ENCODE measurements at places on chromosomes 5 and 9.

- DNase-seq, result peak; percentile 2
Measured at GRCh38 chr9:104743376-104743985, 4.0 kb upstream of the NIPSNAP3A start.

DNA sequence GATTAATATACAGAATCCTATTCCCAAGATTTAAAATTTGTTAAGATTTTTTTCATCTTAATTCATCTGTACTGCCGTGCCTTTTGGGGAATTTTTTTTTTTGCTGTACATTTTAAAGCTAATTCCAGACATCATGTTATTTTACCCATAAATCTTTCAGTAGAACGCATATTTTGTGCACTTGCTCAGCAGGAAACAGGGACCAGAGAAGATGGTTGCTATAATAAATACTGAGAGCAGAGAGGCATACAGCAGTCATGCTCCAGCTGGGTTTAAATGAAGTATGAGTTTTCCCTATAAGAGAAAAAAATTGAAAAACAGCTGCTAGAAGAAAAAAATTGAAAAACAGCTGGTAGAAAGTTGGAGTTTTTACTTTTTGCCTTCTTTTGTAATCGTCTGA, 196.9 kb upstream of the PUM3 start:
- DNase-seq, result no peak

DNA sequence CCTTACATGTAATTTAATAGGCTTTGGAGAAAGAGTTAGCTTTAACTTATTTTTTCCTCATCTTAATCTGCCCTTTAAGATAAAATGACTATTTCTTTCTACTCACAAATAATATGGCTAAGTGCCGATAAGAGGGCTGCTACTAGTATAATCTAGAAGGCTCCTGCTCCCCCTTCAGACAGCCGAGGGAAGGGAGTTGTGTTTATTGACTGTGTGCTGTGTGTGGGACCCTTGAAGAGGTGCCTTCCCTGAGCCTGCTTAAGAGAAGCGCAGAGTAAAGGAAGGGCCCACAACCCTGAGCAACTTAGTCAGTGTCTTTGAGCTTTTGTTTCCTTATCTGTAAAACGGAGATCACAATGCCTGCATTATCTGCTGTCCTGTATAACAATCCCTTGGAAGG, 28.1 kb upstream of the CKMT2 start:
- DNase-seq, result no peak

GRCh38 chr5:168334695-168335094, 43.2 kb downstream of the WWC1 start:
- DNase-seq, result no peak

DNA sequence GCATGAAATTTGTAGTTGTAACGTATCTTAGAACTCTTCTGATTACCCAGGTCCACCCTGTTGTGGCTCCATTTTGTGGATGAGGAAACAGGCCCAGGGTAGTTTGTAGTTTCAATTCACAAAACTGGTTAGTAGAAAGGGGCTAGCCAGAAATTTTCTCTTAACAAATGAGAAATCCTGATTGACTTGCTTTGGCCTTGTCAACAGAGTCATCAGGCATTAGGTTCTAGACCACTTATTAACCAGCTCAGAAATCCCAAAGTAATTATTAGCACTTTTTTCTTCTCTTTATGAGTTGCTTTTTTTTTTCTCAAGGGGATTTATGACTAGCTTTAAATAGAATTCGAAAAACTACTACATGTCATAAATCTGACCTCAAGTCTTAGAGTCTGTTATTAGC, 160.2 kb downstream of the SH3GL2 start:
- no peak for DNase-seq

GRCh38 chr5:72013766-72014624, 93.3 kb upstream of the MAP1B start:
- DNase-seq, result no peak

GRCh38 chr9:17750269-17750668, 171.4 kb downstream of the SH3GL2 start:
- no peak for DNase-seq

DNA sequence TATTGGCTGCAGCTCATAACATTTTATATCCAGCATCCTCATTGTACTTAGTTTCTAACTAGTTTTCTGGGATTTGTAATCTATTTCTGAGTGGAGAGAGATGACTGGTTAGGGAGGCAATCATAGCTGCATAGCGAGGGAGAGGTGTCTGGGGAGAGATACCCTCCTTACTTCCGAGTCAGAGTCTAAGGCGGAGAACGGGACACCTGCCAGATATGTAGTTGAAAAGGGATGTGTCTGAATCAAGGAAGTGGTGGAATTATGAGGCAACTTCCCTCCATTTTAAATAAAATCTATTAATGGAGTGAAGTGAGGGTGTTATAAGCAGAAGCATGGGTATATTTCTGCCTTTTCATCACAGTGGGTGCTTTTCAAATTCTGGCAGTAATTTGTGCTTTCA, 126.5 kb downstream of the MAST4 start:
- DNase-seq, result no peak

GRCh38 chr5:141870871-141871270, 7.3 kb downstream of the PCDH1 start:
- DNase-seq, result no peak

DNA sequence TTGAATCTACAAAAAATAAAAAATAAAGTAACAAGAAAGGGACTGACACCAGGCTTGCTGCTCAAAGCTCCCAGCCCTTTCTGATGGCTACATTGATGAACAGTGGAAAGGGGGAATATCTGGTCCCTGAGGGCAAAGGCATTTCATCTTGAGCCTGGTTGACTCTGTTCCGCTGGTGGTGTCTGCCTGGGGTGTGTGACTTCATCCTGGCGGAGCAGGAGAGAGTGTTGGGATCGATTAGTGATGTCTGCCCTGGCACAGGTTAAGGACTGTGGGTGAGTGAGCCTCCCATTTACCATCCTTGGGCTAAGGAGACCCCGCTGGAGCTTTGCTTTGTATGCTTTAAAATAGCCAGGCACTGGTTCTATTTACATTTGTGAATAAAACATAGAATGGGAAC, 56.9 kb upstream of the ASS1 start:
- no peak for DNase-seq

GRCh38 chr5:156096259-156096658, 230.7 kb upstream of the SGCD start:
- DNase-seq, result no peak

DNA sequence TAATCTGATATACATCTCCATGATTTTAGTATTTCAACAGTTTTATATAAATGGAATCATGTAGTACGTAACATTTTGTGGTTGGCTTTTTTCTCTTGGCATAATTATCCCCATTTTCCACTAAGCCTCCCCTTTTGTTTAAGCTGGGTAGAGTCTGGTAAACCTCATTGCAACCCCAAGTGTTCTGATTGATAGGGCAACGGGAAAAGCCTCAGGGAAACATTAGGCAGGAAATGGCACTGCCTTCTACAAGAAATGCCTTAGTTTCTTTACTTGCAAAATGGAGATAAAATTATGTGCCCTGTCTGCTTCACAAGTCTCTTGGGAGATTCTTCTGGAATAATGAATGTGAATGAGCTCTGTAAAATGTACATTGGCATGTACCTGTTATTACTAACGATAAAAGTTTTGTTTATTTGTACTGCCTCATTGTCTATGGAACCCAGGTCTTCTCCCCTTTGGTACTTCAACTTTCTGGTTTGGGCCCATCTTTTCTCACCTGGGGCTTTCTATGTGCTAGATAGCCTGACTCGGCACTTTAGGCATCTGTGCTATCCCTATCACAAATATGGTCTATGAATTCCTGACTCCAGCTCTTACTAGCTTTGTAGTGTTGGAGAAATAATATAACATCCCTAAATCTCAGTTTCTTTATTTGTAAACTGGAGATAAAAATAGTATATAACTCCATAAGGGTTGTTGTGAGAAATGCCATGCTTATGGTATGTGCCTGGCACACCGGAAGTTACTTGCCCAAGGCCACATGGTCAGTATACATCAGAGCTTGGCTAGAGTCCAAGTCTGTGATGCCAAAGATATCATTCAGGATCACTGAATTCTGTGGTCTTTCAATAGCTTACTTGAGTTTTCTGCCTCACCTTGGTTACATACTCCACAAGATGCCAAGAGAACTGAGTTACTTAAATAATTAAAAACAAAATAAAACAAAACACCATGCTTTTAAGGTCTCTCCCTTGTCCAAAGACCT, 48.2 kb upstream of the ZNF169 start:
- no peak for DNase-seq

DNA sequence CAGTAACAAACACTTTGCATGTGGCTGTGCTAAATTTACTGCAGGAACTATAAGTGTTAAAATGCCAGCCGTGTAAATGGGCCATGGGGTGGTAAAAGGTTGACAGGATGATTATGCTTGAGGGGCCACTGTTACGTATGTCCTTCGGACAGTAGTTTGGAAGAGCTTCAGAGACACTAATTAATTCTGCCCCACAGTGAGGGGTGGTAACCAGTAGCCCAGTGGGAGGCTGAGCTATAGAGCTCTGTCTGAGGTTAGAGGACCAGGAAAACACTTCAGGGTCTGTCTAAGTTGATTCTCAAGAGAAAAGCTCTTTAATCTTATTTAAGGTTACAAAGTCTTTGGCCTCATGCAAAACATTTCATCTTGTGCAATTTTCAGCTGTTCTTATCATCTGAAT, 176.6 kb downstream of the DMRTA1 start:
- DNase-seq, result no peak

GRCh38 chr5:1974501-1975405, 92.0 kb upstream of the IRX4 start:
- no peak for DNase-seq

DNA sequence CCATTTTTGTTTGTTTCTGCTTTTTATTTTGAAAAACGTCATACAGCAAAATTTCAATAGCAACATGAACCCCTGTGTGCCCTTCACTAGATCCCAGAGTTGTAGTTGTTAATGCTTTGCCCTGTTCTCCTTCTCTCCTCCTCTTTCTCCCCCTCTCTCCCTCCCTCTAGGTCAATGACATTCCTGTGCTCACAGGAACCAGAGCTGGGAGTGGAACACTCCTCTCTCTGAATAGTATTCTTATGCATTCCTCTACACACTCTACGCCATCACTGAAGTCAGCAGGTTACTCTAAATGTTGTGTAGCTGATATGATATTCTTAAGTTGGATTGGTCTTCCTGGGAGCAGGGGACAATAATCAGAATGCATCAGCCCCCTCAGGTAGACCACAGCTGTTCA, 243.4 kb downstream of the SYK start:
- DNase-seq, result no peak

DNA sequence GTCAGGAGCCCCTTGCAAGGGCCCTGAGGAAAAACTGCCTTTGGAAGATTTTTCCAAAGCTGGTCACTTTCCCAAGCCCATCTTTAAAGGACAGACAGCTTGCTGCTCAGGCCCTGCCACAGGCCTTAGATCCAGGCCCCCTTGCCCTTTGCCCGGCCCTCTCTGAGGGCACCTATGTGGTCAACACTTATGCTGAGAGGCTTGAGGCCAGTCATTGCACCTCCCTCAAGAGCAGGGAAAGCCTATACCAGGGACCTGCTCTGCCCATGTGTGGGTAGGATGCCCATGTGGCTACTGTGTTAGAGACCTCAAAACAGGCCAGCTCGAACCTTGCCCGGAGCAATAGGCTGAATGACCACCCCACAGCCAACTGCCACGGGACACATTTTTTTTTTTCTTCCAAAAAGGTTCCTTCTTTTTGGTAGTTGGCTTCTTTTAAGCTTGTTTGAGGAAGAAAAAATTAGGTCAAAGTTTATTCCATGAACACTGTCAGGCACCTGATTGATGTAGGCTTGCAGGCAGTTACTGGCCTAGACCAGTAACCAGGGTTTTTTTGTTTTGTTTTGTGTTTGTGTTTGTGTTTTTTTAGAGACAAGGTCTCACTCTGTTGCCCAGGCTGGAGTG, 3.8 kb downstream of the TCF7 start:
- DNase-seq, result no peak

DNA sequence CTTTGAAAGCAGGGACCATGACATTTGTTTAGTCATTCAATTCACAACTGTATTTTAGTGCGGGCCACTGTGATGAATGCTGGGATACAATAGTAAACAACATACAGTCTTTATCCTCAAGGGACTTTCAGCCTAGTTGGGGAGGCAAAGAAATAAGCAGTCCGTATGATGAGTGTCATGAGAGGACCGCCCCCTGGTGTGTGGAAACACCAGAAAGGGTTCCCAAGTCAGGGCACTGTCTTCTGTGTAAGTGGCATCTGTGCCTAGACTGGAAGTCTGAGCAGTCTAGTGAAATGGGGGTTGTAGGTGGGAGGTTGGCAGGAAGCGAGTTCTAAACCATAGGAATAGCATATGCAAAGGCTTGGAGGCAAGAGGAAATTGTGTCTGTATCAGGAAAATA, 6.8 kb downstream of the C9orf43 start:
- no peak for DNase-seq

DNA sequence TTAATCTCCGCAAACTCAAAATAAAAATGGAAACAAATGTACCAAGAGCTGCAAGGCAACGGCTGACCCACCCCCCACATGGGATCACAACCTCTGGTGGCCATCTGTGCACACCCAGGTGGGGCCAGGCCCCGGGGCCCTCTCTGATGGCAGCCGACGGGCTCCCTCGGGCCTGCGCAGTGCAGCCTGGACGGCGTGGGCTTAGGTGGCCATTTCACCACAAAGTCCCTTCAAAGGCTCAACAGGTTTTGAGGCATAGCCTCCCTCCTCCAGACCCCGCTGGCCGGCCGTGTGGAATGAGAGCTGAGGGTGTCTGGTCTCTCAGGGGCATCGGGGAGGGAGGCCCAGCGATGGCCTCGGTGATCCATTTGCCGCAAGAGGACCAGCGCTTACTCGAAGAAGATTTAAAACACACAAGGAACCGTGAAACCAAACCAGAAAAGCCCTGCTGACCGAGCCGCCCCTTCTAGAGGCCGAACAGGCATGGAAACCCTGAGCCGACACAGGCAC, 42.7 kb upstream of the CEP72 start:
- no peak for DNase-seq

GRCh38 chr9:105678163-105678562, 15.9 kb downstream of the TAL2 start:
- no peak for DNase-seq

DNA sequence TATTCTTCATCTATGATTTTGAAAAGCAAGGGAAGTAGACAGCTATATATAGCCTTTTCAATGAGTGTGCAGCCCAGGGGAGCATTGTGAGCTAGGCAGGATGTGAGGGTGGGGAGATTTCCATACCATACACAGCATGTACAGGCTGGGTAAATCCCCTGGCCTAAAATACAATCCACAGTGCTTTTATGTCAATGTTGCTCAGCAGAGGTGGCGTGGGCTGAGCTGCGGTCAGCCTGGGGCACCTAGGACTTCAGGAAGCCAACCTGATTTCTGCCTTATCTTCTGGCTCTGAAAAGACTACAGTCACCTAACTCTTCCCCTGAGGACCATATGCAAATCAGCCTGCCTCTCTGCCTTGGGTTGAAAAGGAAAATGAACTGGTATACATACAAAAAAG, 6.3 kb upstream of the GARIN3 start:
- DNase-seq, result no peak

- DNase-seq, result no peak
Measured at GRCh38 chr5:81724571-81724970, 26.3 kb downstream of the SSBP2 start.

DNA sequence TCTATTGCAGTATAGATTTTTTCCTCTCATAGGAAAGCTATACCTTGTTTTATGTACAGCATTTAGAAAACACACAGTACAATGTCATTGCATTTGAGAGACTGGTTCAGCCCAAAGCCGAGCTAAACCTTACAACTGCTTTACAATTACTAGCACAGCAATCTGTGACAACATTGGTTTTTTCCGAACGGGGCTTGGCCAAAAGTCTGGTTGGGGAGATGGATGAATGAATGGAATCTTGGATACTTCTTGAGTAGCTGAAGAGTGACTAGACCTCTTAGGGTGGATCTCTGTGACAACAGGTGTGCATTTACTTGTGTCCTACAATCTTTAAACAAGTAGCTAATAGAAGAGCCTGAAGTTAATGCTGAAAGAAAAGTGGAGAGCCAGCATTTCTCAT, 1.2 kb downstream of the SGCD start:
- no peak for DNase-seq

GRCh38 chr5:141855265-141856036, 22.8 kb downstream of the PCDH1 start:
- no peak for DNase-seq
